ENCODE measurements at places on chromosomes 1 and 21.

DNA sequence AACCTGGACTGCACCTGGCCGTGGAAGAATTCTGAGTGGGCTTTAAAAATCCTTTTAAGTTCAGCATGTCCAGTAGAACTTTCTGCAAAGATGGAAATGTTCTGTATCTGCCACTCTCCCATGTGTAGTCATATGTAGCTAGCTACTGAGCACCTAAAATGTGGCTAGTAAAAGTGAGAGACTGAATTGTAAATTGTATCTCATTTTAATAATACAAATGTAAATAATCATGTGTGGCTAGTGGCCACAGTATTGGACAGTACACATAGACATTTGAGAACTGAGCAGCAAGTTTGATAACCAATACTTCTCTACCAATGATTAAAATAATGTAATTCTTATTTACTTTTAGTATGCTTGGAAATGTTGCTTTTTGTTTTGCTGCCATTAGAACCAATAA is 57.3 kb downstream of the PHACTR4 start:
- DNase-seq = no peak

- no peak for DNase-seq
Measured at GRCh38 chr1:39115271-39116110, 89.0 kb upstream of the MACF1 start.

DNA sequence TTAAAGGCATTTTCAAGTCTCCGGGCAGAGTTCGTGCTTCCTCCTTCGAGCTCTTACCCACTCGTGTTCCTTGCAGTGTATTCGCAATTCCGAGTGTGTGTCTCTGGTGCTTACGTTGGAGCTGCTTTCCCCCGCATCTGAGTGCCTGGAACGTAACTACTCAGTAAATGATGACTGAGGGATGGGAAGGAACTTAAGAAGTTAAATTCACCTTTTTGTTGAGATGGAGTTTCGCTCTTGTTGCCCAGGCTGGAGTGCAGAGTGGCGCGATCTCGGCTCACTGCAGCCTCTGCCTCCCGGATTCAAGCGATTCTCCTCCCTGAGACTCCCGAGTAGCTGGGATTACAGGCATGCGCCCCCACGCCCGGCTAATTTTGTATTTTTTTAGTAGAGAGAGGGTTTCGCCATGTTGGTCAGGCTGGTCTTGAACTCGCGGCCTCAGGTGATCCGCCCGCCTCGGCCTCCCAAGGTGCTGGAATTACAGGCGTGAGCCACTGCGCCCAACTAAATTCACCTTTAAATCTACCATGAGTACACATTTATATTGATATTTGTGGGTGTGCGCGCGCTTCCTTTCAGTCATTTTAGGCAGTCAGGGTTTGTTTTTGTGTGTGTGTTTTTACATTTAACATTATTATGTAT is 837 bp downstream of the NDUFS5 start:
- no peak for DNase-seq

- no peak for DNase-seq
Measured at GRCh38 chr1:176987016-176987415, 177.5 kb downstream of the ASTN1 start.

GRCh38 chr1:202462342-202463076 is 114.0 kb downstream of the PPP1R12B start:
- DNase-seq = no peak

DNA sequence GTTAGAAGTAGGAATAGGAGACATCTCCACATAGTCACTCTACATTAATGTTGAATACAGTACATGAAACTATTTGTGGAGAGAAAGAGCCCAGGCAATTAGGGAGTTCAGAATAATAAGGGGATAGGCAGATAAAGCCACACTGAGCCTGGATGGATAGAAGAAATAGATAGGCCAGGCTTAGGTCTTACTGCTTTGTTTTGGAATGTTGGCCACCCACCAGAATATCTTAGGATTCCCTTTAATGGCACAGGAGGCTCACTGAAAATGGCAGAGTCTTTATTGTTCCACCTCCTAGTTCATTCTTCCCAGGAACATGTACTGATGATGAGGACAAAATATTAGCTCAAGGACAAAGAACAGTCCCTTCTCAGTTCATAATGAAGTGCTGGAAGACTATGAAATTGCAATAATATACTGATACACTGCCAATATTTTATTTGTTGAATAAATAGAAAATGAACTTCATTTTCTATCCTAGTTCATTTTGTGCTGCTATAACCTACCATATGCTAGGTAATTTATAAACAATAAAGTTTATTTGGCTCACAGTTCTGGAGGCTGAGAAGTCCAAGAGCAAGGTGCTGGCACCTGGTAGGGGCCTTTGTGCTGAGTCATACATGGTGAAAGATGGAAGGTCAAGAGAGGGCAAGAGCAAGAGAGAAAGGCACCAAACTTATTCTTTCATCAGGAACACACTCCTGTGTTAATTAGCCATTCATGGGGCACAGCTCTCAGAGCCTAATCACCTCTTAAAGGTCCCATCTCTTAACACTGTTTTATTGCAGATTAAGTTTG is 87.3 kb downstream of the TBX15 start:
- DNase-seq = no peak

DNA sequence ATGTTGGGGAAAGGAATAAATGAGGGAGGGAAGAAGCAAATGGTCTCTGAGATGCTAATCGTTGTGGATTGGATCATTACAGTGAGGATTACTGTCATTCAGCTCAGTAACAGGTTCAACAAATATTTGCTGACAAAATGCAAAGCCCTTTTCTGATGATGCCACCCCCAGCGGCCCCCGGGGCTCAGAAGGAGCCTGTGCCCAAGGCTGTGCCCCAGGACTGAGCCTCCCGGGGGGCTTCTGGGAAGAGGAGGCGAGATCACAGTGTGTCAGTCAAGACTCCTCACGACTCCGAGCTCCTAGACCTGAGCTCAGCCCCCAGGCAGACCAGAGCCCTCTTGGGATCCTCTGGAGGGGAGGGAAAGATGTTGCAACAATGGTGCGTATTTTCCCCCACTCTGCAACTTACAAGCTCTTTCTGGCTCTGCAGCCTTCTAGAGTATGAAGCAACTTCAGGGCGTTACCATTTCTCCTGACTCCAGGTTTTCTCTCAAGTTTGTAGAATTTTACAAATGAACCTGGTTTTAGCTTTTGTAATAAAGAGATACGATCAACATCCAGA is 20.8 kb downstream of the EPHA8 start:
- no peak for DNase-seq

- DNase-seq = no peak
Measured at GRCh38 chr1:75342786-75343185, 208.6 kb downstream of the LHX8 start.

DNA sequence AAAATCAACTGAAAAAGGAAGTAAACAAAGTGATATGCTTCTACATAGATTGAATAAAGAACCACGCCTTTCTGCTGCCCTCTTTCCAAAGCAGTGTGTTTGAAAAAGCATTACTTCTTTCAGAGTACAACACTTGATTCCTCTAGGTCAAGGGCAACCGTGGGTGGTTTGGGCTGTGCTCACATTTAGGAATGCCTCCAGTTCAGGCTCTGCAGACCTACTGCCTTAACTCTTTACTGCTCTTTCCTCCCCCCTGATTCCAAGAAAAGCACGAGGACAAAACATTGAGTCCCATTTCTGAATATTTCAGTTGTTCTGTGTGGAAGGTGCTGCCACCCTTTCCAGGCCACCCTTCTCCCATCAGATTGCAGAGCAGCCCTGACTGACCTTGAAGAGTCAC is 45.2 kb downstream of the ADAMTS1 start:
- DNase-seq = no peak

- no peak for DNase-seq
Measured at GRCh38 chr1:156624814-156625435, 5.7 kb downstream of the HAPLN2 start.

- no peak for DNase-seq
Measured at GRCh38 chr1:200642481-200642880, 21.9 kb upstream of the KIF14 start.

GRCh38 chr1:215005656-215006345 is 76.7 kb upstream of the KCNK2 start:
- DNase-seq = no peak

DNA sequence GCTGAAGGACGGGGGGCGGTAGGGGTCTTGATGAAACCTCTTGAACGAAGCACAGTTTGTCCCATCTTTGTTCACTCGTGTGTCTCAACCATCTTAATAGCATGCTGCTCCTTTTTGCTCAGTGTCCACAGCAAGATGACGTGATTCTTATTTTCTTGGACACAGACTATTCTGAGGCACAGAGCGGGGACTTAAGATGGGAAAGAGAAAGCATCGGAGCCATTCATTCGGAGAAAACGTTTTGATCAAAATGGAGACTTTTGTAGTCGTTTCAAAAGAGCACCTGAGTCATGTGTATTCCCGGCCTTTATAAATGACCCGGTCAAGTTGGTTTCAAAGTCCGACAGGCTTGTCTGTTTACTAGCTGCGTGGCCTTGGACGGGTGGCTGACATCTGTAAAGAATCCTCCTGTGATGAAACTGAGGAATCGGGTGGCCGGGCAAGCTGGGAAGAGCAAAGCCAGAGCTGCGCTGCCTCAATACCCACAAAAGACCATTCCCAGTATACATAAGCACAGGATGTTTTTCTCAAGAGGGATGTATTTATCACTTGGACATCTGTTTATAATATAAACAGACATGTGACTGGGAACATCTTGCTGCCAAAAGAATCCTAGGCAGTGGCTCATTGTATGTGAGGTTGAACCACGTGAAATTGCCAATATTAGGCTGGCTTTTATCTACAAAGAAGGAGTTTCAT is 18.5 kb downstream of the ETS2 start:
- DNase-seq = no peak

GRCh38 chr1:59243550-59243949 is 53.3 kb upstream of the FGGY start:
- no peak for DNase-seq

GRCh38 chr1:156600733-156601121 is 552 bp downstream of the GPATCH4 start:
- DNase-seq = no peak

GRCh38 chr1:23118957-23119792 is 49.5 kb downstream of the LUZP1 start:
- no peak for DNase-seq

- DNase-seq = no peak
Measured at GRCh38 chr21:46083791-46084561, 13.9 kb upstream of the COL6A2 start.

DNA sequence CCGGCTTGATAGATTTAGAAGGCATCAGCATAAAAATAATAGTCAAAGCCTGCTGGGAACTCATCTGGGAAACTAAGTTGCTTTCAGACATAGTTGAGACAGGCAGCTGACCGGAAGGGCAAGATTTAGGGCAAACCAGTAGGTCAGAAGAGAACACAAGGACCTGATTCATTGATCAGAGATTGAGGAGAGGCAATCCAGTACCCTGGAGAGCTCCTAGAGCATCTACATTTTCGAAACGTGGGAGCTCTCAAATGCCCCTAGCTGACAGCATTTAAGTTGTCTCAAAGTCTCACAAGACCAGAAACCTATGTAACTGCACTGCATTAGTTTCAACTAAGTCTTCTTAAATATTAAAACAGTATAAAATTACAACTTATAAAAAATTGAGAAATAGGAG is 22.9 kb upstream of the MTF2 start:
- DNase-seq = no peak
